Gastrocnemius medialis (tissue), 4 donors: ENCODE measurements at places on chromosomes 1 and 21. TPM values are rescaled to one million over a fixed set of nuclear protein-coding genes. Genes with fewer than 3 reads are reported as not detected.

- DNase-seq: no peak
These were observed 1.8 kb upstream of the ACBD6 start for GRCh38 chr1:180504186-180504585.

Gene SERTAD4
- not detected for total RNA-seq

- DNase-seq: no peak
These were observed 31.9 kb downstream of the GNPAT start for GRCh38 chr1:231272880-231273279.

Gene FCGR3A
- total RNA-seq: 1.7 TPM

GRCh38 chr1:157819896-157820295, at the start of gene FCRL1:
FCRL1 (minus strand) TSS chr1:157820120; CDS start chr1:157820037, 83 bp downstream.
- DNase-seq: no peak

Gene TXNDC12
- total RNA-seq: 22.0 TPM

GRCh38 chr1:211557894-211558625, 20.9 kb downstream of the SLC30A1 start:
- no peak for DNase-seq

Gene SAMSN1
- total RNA-seq: 1.4 TPM

- DNase-seq: no peak
These were observed 26.7 kb upstream of the RSPO1 start for GRCh38 chr1:37661401-37661800.

Gene USH2A
- not detected for total RNA-seq

GRCh38 chr1:112964347-112964746, 8.4 kb upstream of the SLC16A1 start:
- no peak for DNase-seq

Gene TMEM82
- 0.33 TPM for total RNA-seq

DNA sequence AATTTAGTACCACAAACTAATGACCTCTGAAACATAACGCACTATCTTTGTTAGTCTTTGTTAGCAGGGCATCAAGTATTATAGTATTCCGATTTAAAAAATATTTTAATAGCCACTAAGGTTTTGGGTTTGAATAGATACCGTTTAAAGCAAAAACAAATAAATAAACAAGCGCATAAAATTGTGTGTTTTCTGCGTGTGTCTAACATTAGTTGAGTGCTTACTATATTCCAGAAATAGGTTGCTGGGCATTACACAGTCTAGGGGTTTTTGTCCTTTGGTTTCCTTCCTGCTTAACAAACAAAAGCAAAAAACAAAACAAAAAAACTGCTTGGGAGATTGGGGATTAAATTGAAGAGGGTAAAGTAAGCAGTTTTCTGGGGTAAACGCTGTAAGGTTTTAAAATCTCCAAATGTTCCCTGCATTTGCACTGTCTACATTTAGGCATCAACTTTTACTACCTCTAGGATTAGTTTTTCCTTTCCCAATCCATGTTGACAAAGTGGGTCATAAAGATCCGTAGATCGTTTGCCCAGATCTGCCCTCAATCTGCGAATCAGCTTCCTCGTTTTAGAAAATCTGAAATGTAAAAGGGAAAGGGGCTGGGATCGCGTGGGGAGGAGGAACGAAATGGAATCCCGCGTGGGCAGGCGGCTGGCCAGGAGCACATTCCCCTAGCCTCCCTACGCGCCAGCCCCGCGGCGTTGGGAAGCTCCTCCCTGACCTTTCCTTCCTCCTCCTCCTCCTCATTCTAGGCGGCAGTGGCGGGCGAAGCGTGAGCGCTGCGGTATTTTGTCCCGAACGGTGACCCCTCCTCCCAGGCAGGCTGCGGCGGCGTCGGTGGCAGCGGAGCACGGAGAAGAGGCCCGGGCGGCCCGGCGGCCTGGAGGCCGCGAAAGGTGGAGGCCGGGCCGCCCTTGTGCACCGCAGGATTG, at the start of gene KCTD3:
KCTD3 (plus strand) TSS at position 749 of the 935 bp plus-strand sequence. CDS start 382 bp downstream, outside the sequence.
- DNase-seq: peak; percentile 61

- no peak for DNase-seq
These were observed 33.2 kb downstream of the BEND5 start for GRCh38 chr1:48743480-48743879.
